ENCODE measurements at places on chromosomes 5 and 9. TPM values are rescaled to one million over a fixed set of nuclear protein-coding genes. Genes with fewer than 3 reads are reported as not detected.

DNA sequence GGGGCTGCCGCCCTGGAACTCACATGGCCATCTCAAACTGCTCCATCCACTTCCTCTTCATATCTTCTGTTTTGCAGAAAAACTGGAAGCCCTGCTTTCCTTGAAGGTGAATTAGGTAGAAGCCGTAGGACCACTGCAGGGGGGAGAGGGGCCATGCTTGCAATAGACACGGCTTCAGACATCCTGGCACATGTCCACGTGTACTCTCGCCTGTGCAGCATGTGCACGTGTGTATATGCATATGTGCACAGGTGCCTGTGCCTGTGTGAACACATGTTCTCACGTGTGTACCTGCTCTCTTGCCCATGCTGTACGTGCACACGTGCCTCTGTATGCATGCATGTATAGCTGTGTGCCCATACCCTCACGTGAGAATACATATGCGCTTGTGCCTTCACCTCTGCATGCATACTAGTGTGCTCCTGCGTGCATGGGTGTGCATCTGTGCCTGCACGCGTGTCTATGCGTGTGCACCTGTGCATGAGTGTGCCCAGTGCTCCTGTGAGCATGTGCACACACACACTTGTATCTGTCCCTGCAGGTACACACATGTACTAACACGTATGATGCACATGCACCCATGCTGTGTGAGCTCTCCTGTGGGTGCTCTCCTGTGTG, 47.7 kb upstream of the SARDH start:
- H3K4me3 ChIP-seq, result no peak overlapping the region
- no peak overlapping the region for H3K27ac ChIP-seq
- H3K36me3 ChIP-seq, result peaks cover 4% of the 10 kb centered on the region
- no peaks in the 10 kb centered on the region for H3K27me3 ChIP-seq
- no peaks in the 10 kb centered on the region for H3K4me1 ChIP-seq

- no peaks in the 10 kb centered on the region for H3K27me3 ChIP-seq
- H3K36me3 ChIP-seq, result peaks cover 4% of the 10 kb centered on the region
- no peak for DNase-seq
Measured at GRCh38 chr5:133962801-133963476, 5.5 kb downstream of the C5orf15 start.

DNA sequence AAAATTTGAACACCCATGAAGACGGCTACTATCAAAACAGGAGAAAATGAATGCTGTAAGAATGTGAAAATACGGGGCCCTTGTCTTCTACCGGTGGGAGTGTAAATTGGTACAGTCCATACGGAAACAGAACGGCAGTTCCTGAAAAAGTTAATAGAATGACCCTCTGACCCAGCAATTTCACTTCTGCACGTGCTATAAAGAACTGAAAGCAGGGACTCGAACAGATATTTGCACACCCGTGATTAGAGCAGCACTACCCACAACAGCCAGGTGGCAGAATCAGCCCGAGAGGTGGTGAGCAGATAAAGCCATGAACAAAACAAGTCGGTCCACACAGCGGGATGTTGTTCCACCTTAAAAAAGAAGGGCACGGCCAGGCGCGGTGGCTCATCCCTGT, 22.6 kb upstream of the SLC12A7 start:
- H3K27ac ChIP-seq, result no peak overlapping the region
- DNase-seq, result no peak
- H3K4me1 ChIP-seq, result peaks cover 5% of the 10 kb centered on the region
- no peak overlapping the region for H3K4me3 ChIP-seq

DNA sequence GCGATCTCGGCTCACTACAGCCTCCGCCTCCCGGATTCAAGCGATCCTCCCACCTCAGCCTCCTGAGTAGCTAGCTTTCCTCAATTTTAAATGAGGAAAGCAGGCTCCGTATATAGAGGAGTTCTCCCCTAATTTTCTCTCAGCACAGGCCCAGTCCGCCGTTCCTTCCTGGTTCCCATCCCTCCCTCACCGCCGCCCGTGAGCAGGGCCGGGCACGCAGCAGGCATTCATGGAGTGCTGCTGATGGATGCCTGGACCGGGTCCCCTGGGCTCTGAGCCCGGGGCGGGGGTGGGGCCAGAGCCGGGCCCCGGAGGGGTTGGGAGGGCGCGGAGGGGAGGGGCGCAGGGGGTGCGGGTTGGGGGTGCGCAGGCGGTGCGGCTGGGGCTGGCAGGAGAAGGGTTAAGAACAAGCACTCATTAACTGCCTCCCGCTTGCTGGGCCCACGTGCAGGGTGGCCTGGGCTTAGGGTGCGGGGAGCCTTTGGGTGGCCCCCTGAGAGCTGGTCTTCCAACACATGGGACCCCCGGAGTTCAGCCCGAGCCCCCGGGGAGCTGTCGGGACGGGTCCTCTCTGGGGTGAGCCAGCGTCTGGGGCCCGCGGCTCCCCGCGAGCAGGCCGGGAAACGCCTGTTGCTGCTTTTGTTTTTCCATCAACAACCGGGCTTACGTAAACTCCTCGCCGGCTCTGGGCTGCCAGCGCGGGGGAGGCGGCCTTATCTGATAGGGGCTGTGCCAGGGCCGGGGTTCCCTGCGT, 33.7 kb downstream of the LHX2 start:
- peaks cover 4% of the 10 kb centered on the region for H3K4me1 ChIP-seq
- no peak overlapping the region for H3K4me3 ChIP-seq
- no peak overlapping the region for H3K27ac ChIP-seq
- H3K36me3 ChIP-seq, result no peaks in the 10 kb centered on the region
- peaks cover 79% of the 10 kb centered on the region for H3K27me3 ChIP-seq

GRCh38 chr5:177303121-177303924, at the start of the genes PRELID1 and RAB24:
Gene PRELID1 (plus strand): TSS chr5:177303799. CDS start chr5:177303986, 187 bp downstream.
Gene RAB24 (minus strand): TSS chr5:177303719. CDS start chr5:177303288, 431 bp downstream.
- H3K36me3 ChIP-seq, result peaks cover 8% of the 10 kb centered on the region
- peak within 1 kb of the TSS; percentile 95 for H3K4me3 ChIP-seq
- peaks cover 47% of the 10 kb centered on the region for H3K4me1 ChIP-seq
- peak; percentile 90 for DNase-seq
- peaks cover 10% of the 10 kb centered on the region for H3K27me3 ChIP-seq

DNA sequence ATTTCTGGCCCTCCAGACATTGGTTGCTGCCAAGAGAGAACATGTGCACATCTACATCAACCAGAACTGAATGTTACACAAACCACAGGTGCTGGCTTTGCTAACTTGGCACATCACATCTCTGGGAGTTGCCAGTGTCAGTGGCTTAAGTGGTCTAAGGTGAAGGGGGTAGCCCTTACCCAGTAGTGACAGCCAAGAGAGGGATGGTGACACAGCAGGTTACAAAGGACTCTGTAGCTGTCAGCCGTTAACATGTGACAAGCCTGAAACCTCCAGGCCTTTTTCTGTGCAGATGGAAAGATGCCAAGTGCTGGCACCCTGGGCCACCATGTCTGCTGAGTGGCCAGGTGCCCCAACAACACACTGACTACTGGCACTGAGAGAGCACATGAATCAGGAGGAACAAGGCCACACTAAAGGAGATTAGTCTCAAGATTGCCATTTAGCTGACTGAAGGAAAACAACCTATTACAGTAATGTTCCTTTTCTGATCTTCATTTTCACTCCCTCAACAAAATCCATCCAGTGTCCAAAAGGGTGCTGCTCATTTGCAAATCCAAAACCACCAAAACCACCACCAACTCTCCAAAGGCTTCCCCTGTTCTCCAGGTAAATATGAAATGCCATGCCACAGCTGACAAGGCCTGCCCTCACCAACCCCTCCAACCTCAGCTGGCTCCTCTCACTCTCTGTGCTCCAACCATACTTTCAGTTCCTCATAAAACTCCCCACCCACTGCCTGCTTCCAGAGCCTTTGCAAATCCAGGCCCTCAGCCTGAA, 20.2 kb downstream of the SIL1 start:
- H3K27ac ChIP-seq, result peak overlapping the region; percentile 13
- peaks cover 36% of the 10 kb centered on the region for H3K4me1 ChIP-seq
- no peak for DNase-seq
- H3K4me3 ChIP-seq, result no peak overlapping the region
- H3K36me3 ChIP-seq, result peaks cover 4% of the 10 kb centered on the region
- no peaks in the 10 kb centered on the region for H3K27me3 ChIP-seq

- no peaks in the 10 kb centered on the region for H3K4me1 ChIP-seq
Measured at GRCh38 chr5:53052499-53052898, 57.1 kb downstream of the MOCS2 start.

GRCh38 chr9:76643399-76644117, 120.7 kb upstream of the PCA3 start:
- DNase-seq, result no peak
- no peaks in the 10 kb centered on the region for H3K36me3 ChIP-seq
- no peak overlapping the region for H3K27ac ChIP-seq
- H3K4me3 ChIP-seq, result no peak overlapping the region
- H3K27me3 ChIP-seq, result no peaks in the 10 kb centered on the region
- H3K4me1 ChIP-seq, result peaks cover 23% of the 10 kb centered on the region

GRCh38 chr5:16260000-16260399, 80.4 kb upstream of the MARCHF11 start:
- no peak overlapping the region for H3K4me3 ChIP-seq
- H3K27ac ChIP-seq, result no peak overlapping the region
- H3K27me3 ChIP-seq, result no peaks in the 10 kb centered on the region
- H3K4me1 ChIP-seq, result no peaks in the 10 kb centered on the region
- no peaks in the 10 kb centered on the region for H3K36me3 ChIP-seq

GRCh38 chr9:134546746-134547145, 94.9 kb upstream of the COL5A1 start:
- H3K36me3 ChIP-seq, result no peaks in the 10 kb centered on the region
- no peak overlapping the region for H3K27ac ChIP-seq
- no peaks in the 10 kb centered on the region for H3K27me3 ChIP-seq

GRCh38 chr5:149841851-149842793, 102.5 kb downstream of the PDE6A start:
- no peaks in the 10 kb centered on the region for H3K27me3 ChIP-seq
- H3K4me1 ChIP-seq, result peaks cover 27% of the 10 kb centered on the region
- no peak for DNase-seq

DNA sequence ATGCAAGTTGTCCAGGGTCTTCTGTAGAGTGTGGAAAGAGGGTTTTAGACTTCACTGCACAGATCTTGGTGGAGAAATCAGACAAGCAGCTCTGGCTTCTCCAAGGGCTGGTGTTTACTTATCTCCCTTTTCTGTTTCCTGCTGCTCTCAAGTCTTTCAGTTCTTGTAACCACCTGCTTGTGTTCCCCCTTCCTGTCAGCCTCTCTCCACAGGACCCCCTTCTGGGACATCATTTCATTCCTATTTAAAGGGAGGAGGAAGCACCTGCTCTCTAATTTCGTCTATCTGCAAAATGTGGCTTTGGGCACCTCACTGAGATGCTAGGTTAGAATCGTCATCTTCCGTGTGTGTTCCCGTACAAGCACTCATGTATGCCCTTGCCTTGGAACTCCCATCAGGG, 636.2 kb downstream of the MTRR start:
- no peaks in the 10 kb centered on the region for H3K36me3 ChIP-seq
- no peak overlapping the region for H3K4me3 ChIP-seq
- H3K27me3 ChIP-seq, result no peaks in the 10 kb centered on the region
- H3K27ac ChIP-seq, result no peak overlapping the region

DNA sequence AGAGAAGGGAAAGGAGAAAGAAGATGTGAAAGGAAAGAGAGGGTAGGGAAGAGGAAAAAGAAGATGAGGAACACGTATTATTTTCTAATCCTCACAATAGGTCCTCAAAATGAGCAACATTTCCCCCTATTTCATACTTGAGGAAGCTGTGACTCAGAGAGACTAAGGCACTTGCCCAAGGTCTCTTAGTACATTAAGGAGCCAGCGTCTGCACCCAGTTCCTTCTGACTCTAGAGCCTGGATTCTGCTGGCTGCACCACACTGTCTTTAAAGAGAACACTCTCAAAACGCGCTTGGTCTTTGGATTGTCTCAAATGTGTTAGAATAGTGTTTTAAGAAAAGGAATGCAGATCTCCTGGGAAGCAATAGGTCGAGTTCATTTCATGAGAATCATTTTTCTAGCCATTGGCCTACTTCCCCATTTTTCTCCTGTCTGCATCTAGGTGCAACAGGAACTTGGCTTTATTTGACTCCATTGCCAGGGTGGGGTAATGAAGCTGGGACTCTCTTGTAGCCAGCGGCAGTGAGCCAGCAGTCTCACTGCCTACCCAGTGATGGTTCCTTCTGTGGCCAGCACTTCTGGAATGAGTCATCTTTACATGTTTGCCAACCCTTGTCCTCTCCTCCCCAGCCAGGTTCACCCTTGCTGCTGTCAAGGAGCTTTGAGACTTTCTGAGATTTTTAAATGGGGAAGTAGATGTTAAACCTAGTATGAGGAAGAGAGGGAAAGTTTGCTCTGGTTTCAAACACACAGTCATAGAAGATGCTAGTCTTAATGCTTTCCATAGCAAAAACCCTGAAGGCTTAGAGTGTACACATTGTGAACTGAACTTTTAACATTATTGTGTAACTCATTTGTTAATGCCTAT, 82.7 kb downstream of the DOCK8 start:
- DNase-seq, result no peak
- H3K36me3 ChIP-seq, result no peaks in the 10 kb centered on the region
- H3K4me3 ChIP-seq, result no peak overlapping the region
- no peak overlapping the region for H3K27ac ChIP-seq
- no peaks in the 10 kb centered on the region for H3K4me1 ChIP-seq

DNA sequence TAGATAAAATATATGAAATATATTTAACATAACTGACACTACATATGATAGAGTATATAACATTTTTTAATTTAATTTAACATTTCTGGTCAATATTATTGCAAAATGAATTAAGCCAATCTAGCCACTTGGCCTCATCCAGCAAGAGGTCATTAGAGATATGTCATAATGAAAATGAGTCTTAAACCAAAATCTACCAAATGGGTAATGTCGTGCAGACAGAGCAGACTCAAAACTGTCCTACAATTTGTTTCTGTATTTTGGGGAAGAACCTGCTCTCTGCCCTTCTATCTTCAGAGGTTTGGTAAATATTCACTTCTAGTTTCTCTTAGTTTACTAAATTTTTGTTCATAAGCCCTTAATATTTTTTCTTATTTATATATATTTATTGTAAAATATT, 61.4 kb downstream of the ARHGEF28 start:
- H3K4me3 ChIP-seq, result no peak overlapping the region
- H3K27me3 ChIP-seq, result no peaks in the 10 kb centered on the region
- H3K36me3 ChIP-seq, result no peaks in the 10 kb centered on the region
- no peaks in the 10 kb centered on the region for H3K4me1 ChIP-seq

Gene SOX30
- total RNA-seq, result not detected

Gene COL23A1
- 34.0 TPM for total RNA-seq

Gene CNTLN
- total RNA-seq, result 16.7 TPM

Gene IFNE
- total RNA-seq, result not detected

Gene ADAMTS12
- total RNA-seq, result 10.8 TPM

Gene SPINK5
- 10.6 TPM for total RNA-seq

Gene ANKRD18A
- total RNA-seq, result 7.6 TPM

Gene CAMK2A
- 0.59 TPM for total RNA-seq

Gene LAMC3
- 4.0 TPM for total RNA-seq

Gene TIMD4
- not detected for total RNA-seq

Gene REEP2
- 59.2 TPM for total RNA-seq

Gene SAXO1
- 0.14 TPM for total RNA-seq

Data from neural crest cell (in vitro differentiated cells).